AG08396 (cell line): ENCODE measurements at places on chromosomes 12 and 14.

GRCh38 chr12:47075192-47076084 lies 4.0 kb upstream of the PCED1B start:
- no peak for DNase-seq

DNA sequence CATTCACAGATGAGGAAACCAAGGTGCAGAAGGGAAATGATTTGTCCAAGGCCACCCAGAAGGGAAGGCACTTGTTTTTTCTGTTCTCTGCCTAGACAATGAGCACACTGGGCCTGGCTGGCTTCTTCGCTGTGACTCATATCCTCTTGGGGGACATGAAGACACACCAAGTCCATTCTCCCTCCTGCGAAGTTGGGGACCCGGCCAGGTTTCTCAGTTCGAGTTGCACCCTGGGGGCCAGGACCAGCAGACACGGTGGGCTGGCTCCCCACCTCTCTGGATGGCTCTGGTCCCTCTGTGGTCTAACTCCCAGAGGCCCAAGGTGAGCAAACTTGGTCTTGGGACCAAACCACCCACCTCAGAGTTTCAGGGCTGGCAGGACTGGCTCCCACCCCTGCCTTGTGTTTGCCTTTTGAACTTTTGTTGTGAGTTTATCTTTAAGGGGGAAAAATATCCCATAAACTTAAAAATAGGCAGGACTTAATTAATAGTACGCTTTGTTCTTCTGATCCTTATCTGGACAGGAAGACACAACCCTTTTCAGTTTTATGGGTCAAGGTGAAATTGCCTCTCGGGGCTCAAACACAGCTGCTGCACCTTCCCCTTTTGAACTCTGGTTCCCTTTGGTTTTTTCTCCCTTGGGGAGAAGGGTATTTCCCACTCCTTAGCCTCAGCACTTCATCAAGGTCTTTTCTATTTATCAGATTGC lies 9.0 kb upstream of the MLEC start:
- DNase-seq = no peak

GRCh38 chr12:38384816-38385378 lies 68.3 kb downstream of the ALG10B start:
- DNase-seq = no peak

- no peak for DNase-seq
Measured at GRCh38 chr12:113369391-113369985, 11.1 kb downstream of the PLBD2 start.

GRCh38 chr12:108560321-108560721 lies 652 bp downstream of the SART3 start:
- no peak for DNase-seq

DNA sequence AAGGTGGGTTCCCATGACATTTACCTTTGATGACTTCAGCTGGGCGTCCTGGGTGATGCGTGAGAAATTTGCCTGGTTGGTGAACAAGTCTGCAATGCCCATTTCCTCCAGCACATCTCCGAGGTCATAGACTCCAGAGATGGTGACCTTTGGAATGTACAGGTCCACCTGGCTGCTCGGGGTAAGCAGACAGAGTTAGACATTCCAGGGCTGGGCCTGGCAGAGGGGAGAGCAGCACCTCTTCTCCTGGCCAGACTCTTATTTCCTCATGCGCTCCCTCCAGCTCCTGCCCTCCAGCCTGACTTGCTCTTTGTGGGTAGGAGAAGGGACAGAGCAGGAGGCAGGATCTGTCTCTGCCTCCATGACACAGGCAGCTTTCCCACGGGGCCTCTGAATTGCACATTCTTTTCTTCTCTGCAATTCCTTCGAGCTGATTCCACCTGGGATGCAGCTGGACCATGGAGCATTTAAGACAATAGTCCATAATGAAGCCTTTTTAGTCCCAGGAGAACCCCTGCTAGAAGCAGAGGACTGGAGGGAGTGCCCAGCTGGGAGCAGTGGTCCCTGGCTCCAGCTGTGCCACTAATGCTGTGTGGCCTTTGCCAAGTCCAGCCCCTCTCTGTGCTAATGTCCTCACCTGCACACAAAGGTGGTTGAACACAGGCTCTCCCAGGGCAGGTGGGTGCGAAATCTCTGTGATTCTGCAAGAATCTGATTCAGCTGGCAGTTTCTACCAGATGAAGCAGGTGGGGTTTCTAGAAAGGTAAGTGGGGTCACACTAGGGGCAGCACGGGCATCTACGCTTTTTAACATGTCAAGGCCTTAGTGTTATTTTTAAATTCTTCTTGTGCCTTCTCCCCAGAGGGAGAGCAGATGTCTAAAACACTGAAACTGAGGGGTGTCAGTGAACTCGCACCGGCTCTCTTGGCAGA lies 13.2 kb upstream of the SERPINA10 start:
- no peak for DNase-seq

- no peak for DNase-seq
Measured at GRCh38 chr14:90545966-90546751, 149.3 kb downstream of the CALM1 start.

DNA sequence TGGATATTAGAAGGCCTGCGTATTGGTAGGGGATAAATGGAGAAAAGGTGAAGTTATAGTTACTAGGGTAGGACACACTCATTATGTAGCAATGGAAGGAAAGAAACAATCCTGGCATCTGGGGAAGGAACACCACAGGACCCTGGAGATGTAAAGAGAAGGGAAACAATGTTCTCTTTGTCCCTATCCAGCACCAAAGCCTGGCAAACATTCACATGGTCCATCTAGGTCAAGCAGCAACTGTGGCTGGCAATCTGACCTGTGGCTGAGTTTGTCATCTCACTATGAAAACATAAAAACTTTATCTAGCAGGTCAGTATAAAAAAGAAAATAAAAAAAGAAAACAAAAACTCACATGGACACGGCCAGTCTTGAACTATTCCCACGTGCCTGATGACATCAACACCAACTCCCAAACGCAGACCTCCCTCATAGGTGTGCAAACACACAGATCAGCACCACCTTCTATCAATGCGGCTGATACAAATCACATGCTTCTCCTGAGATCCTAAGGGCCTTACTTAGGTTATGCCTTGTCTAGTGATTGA lies 2.6 kb downstream of the POMT2 start:
- DNase-seq = no peak

DNA sequence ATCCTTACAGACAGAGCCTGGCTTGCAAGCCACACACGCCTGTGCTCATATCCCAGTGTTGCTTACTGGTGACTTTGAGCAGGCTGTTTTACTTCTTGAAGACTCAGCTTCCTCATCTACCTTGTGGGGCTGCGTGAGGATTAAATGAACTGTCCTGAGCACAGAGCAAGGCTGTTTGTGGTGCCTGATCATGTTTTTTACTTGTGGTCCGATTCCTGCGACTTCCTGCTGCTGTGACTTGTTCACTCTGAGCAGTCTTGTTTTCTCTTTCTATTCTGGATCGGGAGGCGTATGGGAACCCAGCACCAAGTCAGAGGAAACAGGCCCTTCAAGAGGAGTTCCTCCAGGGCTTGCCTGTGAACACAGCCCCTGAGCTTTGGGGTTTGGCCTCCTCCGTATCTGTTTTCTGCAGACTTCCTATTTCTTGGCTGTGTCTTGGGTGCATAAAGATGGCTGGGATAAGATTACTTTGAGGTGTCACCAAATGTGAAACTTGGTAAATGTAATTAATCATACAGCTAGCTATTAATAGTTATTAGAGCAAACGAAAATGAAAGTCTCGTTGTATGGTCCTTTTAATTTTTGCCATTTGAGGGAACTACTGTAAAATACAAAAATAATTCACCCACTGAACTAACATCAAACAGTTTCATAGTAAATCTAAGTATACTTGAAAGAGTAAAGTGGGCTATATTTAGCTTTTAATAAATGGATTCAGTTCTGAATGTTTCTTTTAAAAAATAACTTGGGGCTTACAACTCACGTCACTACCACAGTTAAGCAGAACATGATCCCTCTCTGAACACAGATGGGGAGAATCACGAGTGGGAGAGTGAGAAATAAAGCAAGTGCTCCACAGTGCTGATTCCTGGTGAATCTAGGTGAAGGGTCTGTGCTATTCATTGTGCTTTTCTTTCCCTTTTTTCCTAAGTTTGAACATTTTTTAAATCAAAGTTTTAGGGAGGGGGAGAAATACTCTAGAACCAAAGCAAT lies 251.5 kb downstream of the FOXN3 start:
- DNase-seq = peak; percentile 24

GRCh38 chr12:20985399-20985798 lies 145.6 kb upstream of the SLCO1B1 start:
- DNase-seq = no peak

GRCh38 chr14:88388741-88389282 lies 3.4 kb downstream of the SPATA7 start:
- DNase-seq = no peak

GRCh38 chr14:101231828-101232227 lies 328.3 kb upstream of the RTL1 start:
- no peak for DNase-seq

DNA sequence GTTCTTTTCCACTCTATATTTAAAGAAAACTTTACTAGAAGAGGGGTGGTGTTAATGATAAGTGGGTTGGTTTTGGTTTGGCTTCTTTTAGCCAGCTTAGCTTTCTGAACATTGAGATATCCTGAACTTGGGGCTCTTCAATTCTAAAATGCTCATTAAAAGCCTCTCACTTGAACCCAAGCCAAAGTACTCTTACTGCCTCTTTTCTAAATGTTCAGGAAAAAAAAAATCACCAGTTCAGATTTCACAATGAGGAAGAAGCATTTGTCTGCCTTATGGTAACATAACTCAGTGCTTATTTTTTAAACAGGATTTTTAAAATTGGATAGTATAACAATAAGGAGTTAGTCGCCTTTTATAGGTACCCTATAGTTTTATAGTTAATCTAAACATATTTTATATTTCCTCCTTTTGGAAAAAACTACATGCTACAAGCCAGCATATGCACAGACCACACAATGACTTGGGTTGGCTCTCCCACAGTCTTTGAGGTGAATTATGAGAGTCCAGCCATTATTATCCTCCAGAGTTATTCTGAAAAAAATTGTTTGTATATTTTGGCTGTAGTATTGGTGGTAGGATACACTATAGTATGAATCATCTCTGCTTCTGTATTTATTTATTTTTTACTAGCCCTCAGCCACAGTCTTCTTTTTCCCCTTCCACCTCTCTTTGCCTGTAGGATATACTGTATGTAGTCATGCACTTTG lies 195.5 kb upstream of the TMPO start:
- no peak for DNase-seq

DNA sequence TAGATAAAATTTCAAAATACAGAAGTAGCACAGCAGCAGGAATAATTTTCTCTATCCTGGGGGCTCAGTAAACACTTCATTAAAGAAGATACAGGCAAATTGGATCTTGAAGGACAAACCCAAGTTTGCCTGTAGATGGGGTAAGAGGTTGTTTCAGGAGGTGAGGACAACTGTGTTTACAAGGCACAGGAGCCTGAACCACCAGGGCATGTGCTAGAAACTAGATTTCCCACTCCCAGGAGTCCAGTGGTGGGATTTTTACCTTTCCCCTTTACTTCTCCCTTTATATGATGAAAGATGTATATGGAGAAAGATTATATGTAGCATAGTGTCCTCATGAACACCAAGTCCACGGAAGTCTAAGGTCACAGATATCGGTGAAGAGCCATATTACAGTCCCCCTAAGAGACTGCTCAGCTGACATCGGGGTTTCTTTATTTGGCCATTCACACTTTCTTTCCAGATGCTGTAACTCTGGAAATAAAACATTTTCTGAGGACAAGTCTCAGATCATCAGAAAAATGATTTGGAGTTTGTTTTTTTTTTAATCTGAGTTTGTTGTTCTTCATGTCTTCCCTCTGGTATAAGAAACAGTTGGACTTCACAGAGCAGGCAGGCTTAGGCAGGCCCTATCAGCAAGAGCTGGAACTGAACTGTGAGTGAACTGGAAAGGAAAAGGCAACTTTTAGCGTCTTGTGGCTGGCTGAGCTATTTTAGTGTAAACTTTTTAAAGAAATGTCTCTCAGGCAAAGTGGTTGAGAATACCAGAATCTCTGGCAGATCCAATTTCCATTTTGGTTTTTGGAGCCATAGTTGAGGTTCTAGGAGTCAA lies 8.0 kb upstream of the EVL start:
- peak; percentile 39 for DNase-seq

- no peak for DNase-seq
Measured at GRCh38 chr12:34207858-34208257, 185.6 kb downstream of the ALG10 start.

GRCh38 chr12:9132008-9132535 lies 16.4 kb upstream of the A2M start:
- no peak for DNase-seq

DNA sequence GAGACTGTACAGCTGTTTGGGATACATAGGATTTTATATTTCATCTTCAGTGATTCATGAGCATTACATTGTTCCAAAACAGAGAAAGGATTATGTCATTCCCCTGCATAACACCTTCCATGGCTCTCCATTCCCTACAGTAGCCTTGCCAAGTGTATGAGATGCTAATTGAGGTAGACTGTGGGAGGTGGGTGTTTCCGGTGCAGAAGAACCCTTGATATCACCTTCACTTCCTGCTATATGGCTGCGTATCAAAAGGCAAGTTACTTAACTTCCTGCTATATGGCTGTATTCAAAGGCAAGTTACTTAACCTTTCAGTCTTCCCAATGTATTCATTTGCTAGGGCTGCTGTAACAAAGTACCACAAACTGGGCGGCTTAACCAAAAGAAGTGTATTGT lies 11.2 kb downstream of the FAR2 start:
- no peak for DNase-seq

- no peak for DNase-seq
Measured at GRCh38 chr14:105881021-105881930, 354.9 kb downstream of the TMEM121 start.

GRCh38 chr12:9883175-9883574 lies 1.9 kb downstream of the KLRF2 start:
- no peak for DNase-seq

GRCh38 chr14:64195199-64195598 lies 99.0 kb downstream of the ESR2 start:
- DNase-seq = no peak

- no peak for DNase-seq
Measured at GRCh38 chr14:75450381-75451276, 22.8 kb downstream of the JDP2 start.

DNA sequence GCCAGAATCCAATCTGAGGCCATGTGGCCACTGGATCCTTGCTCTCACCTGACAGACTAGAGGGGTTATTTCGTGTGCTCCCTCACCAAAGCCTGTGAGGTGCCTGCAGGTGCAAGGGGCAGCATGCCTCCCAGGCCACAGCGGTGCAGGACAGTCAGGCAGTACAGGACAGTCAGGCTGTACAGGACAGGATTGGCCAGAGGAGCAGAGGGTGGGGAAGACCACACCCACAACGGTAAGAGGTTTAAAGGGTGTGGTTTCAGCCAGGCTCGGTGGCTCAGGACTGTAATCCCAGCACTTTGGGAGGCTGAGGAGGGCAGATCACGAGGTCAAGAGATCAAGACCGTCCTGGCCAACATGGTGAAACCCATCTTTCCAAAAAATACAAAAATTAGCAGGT lies 3.1 kb upstream of the BRF1 start:
- no peak for DNase-seq

- DNase-seq = no peak
Measured at GRCh38 chr12:109708939-109709338, 4.7 kb upstream of the FAM222A start.

DNA sequence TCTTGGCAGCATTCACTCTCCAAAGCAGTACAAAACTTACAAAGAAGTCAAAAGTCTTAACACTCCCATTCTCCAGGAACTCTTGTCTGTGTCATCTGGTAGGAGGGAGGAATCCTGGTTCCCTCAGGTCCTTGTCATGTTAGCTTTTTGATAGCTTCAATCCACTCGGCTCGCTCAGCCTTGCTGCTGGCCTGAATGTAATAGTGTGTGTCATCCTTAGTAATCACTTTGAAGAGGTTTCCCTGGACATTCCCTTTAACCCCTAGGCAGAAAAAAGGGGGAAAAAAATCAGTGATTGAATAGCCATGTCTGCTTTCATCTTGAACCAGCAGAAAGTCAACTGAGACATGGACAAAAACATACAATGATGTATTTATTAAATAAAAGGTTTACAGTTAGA lies 24.8 kb downstream of the PLEK2 start:
- no peak for DNase-seq
